ENCODE measurements at places on chromosomes 13 and 19. TPM values are rescaled to one million over a fixed set of nuclear protein-coding genes. Genes with fewer than 3 reads are reported as not detected.
A peak's percentile ranks its signal among the peaks of the same experiment; 100 is the strongest.

DNA sequence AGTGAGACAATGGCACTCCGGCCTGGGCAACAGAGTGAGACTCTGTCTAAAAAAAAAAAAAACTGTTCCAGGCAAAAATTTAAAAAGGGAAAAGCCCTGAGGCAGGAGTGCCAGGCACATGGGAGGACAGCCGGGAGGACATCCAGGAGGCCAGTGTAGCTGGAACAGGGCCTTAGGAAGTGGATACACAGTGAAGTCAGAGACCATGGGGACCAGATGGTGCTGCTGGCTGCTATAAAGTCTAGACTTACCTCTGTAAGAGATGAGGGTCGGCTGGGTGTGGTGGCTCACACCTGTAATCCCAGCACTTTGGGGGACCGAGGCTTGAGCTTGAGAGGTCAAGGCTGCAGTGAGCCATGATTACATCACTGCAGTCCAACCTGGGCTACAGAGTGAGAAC, 15.0 kb downstream of the HAS1 start:
- DNase-seq = peak; percentile 60

DNA sequence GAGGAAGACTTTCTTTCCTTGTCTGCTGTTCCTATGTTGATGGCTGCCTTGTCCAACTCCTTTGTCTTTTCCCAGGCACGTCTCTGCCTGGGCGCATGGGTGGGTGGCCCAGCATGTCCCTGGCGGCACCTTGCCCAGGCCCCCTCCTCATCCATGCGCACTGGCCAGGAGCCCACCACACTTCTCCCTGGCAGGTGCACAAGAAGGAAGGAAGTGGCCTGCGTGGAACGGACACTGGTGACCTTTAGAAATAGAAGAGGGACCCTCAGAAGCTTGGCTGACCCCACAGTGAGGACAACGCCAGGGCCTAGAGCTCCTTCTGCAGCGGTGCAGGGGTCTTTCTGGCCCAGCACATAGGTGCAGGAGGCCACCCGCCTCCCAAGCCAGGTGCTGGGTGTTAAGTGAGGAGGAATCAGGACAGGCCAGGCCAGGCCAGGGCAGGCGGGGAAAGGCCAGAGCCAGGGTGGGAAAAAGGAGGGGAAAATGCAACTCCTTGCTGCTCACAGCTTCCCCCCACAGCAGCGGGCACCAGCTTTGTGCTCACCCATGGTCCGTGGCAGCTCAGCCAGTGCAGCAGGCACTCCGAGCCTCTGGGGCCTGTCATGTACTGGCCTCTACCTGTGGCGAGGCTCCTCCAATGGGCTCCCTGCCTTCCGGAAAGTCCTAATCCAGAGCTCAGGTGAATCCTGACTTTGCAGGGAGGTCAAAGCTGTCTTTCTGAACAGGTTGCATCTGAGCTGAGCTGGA, 104.0 kb downstream of the SOX1 start:
- DNase-seq = no peak

DNA sequence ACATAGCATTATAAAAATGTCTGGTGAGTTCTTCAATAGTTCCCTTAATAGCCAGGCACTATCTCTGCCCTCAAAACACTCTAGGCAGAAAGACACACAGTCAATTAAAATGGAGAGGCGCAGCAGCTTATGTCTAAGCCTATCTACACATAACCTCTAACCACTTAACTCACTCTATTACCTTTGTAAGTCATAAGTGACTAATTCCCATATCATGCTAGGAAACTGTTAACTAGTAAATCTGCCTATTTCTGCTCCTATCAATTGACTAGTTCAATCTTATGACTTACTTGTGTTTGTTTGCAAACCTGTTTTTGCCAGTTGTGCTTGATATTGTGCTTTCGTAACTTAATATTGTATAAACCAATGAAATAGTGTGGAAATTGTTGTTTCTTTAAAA, 3.2 kb downstream of the CCDC122 start:
- no peak for DNase-seq

DNA sequence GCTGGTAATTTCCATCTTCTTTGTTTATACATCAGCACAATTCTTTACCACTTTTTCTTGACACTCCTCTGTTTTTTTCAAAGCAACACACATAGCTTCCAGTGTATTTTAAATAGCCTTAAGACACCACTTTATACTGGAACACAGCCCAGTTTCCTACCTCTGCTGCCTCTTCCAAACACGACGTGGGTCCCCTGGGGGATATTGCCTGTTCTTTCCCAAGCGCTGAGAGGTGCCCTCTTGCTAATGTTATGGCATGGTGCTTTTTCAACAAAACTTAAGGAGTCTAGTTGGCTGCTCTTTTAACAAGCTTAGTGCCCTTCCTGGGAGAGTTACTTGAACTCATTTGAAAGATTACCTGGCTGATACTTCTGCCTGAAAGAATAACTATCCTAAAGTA, 112.7 kb downstream of the OLFM4 start:
- no peak for DNase-seq

DNA sequence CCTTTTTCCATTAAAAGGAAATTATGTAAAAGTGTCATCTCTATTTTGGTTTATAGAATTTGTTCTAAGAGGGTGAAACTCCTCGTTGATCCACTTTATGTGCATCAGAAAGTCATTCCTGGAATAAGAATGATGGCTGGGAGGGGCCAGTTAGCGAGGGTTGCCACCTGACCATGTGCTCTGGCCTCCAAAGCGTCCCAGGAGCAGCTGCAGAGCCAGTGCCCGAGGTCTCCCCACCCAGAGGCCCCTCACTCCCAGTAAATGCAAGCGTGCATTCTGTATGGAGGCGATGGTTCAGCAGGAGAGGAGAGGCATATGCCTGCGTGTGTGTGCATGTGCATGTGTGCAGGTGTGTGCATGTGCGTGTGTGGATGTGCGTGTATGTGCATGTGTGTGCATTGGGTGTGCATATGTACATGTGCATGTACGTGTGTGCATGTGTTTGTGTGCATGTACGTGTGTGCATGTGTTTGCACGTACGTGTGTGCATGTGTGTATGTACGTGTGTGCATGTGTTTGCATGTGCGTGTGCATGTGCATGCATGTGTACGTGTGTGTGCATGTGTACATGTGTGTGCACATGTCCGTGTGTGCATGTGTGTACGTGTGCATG, 345.8 kb downstream of the TEX29 start:
- DNase-seq = no peak

KIR3DL2 gene
- total RNA-seq = not detected

GRCh38 chr19:34555447-34555846, 73.9 kb downstream of the WTIP start:
- no peak for DNase-seq

DNA sequence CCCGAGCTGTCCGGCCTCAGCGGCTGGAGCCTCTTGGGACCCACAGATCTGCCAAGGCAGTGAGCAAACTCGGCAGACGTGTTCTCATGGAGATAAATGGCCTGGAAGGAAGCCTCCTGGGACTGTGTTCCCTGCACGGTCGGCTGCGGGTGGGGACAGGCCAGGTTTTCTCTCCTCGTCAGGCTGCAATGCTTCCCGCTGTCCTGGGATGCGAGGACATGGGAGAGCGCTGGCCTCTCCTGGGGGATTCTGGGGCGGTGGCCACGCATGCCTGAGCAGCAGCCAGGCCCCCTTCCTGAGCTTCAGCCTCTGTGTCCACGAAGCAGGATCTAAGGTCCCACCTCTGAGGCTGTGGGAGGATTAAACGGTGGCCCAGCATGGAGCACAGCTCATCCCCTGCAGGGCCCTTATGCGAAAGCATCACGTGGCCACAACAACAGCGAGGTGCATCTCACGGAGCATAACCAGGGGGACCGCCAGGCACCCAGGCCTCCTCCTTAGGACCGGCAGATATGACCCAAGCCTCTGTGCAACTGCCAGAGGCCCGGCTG, 21.2 kb upstream of the C13orf46 start:
- DNase-seq = no peak

DNA sequence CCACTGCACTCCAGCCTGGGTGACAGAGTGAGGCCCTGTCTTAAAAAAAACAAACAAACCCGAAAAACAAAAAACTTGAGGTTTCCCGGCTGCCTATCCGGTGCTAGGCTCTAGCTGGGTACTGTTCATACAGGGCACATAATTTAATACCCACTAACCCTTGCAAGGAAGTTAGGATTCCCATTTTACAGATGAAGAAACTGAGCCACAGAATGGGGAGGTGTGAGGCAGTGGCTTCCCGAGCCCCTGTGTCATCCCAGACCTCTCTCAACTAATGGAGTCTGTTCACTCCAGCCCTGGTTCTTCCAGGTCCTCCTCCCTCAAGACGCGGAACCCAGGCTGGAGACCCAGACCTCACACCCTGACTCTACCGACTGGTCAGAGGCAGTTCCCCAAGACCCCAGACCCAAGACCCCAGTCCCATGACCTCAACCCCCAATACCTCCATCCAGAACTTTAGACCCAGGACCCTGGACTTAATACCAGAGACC, 576 bp downstream of the APBA3 start:
- no peak for DNase-seq

- DNase-seq = no peak
Measured at GRCh38 chr13:113528101-113528812, 37.7 kb upstream of the DCUN1D2 start.

ATP5F1D gene
- total RNA-seq = 10.9 TPM

TNFSF9 gene
- total RNA-seq = 1.2 TPM

DNA sequence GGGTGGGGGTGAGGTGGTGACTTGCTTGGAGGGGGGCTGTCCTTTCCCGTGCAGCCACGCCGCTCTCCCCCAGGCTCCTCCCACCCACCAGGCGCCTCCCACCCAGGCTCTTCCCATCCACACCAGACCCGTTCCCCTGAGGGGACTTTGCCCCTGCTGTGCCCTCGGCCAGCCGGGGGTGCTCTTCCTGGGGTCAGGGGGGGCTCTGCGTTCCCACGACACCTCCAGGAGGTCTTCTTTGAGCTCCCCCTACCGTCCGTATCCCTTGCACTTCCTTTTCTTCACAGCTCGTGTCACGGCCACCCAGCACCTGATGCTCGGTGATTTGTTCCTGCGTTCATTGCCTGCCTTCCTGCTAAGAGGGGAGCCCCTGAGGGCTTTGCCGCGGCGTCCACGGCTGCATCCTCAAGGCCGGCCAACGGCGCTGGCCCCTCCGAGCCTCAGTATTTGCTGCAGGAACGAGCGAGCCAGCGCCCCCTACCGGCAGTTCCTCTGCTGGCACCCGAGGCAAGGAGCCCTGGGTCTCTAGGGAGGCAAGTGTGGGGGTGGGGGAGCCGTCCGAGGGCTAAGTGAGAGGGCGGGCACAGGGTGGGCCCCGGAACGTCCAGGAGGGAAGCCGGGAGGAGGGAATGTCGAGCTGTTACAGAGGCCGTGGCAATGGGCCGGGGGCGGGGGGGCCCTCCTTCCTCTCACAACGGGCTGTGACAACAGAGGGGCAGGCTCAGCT, 11.8 kb downstream of the LRRC4B start:
- DNase-seq = peak; percentile 88

KCNN4 gene
- total RNA-seq = 0.36 TPM

Measured in cerebellum (tissue), 4 donors.